Activated T-cell treated with anti-CD3 and anti-CD28 coated beads, Interleukin-2, amount 50 U/mL, for 1 hour (primary cell): ENCODE measurements at places on chromosomes 2 and 18.

DNA sequence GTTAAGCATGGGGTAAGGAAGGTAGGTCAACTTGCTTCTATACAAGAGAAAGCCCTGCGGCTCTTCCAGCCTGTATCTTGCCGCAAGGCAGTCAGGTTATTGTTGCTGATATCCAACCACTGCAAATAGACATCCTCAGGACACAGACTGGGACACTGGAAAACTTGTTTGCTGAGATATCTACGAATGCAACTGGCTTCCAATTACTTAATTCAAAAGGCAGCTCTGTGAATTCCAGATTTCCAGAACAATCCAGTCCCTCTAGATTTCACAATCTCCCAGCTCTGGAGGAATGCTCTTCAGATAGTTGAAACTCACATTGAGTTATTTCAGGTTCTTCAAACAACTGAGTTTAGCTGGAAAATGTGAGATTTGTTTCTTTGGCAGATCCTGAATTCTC lies 34.6 kb upstream of the SP9 start:
- no peak for DNase-seq

DNA sequence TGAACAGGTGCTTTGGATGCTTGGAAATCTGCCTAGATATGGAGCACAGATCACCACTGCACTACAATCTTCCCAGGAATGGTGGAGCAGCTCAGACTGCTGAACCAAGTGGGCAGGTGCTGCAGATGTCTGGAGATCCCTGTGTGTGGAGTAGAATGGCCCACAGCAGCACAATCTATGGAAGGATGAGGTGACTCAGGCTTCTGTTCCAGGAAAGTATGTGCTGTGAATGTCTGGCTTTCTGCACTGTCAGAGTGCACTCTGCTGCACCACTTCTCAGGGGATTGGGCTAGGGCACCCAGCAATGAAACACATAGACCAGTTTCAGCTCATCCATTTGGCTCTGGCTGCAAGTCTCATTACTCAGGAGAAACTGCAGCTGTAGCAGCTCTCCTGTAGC lies 865.4 kb upstream of the NXPH2 start:
- no peak for DNase-seq

GRCh38 chr2:26772064-26773001 lies 8.2 kb downstream of the SLC35F6 start:
- DNase-seq: no peak

DNA sequence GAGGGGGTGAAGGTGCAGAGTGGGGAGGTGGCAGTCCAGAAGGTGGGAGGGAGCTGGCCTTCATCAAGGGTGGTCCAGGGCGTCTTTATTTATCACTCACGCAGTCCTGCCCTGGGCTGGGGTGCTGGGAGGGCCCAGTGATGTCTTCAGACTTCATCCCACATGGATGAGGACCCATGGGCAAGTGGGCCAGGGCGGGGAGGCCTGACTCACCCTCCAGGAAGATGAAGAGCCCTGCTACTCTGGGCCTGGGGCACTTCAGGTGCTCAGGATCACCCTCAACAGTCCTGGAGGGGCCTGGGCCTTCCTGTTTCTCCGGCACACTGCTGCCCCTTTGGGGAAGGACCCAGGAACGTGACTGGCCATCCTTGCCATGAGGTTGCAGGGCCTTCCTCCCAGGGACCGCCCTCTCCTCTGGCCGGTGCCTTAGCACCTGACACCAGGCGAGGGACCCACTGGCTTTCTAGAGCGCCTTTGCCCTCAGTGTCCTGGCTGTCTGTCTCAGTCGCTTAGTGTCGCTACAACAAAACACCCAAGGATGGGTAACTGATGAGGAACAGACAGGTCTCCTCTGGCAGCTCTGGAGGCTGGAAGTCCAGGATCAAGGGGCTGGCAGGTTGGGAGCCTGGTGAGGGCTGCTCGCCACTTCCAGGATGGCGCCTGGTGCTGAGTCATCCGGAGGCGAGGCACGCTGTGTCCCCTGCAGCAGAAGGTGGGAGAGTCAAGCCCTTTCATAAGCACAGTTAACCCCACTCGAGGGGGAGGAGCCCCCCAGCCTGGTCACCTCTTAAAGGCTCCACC lies 57.8 kb upstream of the HS6ST1 start:
- DNase-seq: no peak

DNA sequence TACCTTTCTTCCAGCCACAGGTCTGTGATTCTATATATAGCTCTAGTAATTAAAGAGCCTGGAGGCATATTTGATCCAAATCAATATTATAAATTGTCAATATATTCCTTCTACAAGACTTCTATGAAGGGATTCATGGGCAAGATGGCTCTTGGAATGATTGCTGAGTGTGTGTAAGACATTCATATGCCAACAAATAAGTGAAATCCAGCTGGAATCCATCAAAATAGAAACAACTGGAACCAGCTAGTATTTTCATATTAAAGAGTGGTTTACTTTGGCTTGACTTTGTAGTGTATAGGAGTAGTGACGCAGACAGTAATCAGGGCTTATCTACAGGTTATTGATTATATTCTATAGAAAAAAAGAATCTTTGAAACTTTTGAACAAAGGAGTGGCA lies 83.4 kb downstream of the CALCRL start:
- no peak for DNase-seq
